Sigmoid colon (tissue), 7 donors: ENCODE measurements at places on chromosomes 5 and 9. TPM values are rescaled to one million over a fixed set of nuclear protein-coding genes. Genes with fewer than 3 reads are reported as not detected.
A peak's percentile ranks its signal among the peaks of the same experiment; 100 is the strongest.

GRCh38 chr9:127783111-127784008 is 2.5 kb upstream of the CDK9 start:
- no peaks in the 10 kb centered on the region for H3K4me1 ChIP-seq
- no peak overlapping the region for H3K27ac ChIP-seq
- DNase-seq, result peak; percentile 77
- H3K36me3 ChIP-seq, result peaks cover 12% of the 10 kb centered on the region
- no peaks in the 10 kb centered on the region for H3K27me3 ChIP-seq
- no peak overlapping the region for H3K4me3 ChIP-seq

GRCh38 chr5:53166183-53166495 is 56.6 kb upstream of the MOCS2 start:
- H3K4me3 ChIP-seq, result no peak overlapping the region
- peak overlapping the region; percentile 22 for H3K27ac ChIP-seq
- DNase-seq, result no peak
- H3K36me3 ChIP-seq, result no peaks in the 10 kb centered on the region

CCIN gene
- 0.95 TPM for total RNA-seq

PKD2L2 gene
- total RNA-seq, result not detected

FAM151B gene
- total RNA-seq, result 1.6 TPM

- H3K36me3 ChIP-seq, result no peaks in the 10 kb centered on the region
- no peak overlapping the region for H3K27ac ChIP-seq
Observed at GRCh38 chr9:88052321-88052965, 78.1 kb upstream of the CDK20 start.

EIF4E1B gene
- not detected for total RNA-seq

- no peak for DNase-seq
- no peak overlapping the region for H3K27ac ChIP-seq
- no peak overlapping the region for H3K4me3 ChIP-seq
Observed at GRCh38 chr9:99023231-99023630, 79.5 kb downstream of the COL15A1 start.

IL13 gene
- total RNA-seq, result not detected

C9 gene
- total RNA-seq, result not detected

IRX2 gene
- total RNA-seq, result not detected

- DNase-seq, result no peak
- H3K36me3 ChIP-seq, result no peaks in the 10 kb centered on the region
- H3K27ac ChIP-seq, result peak overlapping the region; percentile 79
- H3K4me3 ChIP-seq, result no peak overlapping the region
Observed at GRCh38 chr5:65128226-65128625, 353.5 kb downstream of the ADAMTS6 start.

IFNA13 gene
- not detected for total RNA-seq

- H3K4me1 ChIP-seq, result no peaks in the 10 kb centered on the region
- no peaks in the 10 kb centered on the region for H3K27me3 ChIP-seq
- no peak overlapping the region for H3K27ac ChIP-seq
- no peak overlapping the region for H3K4me3 ChIP-seq
- no peak for DNase-seq
Observed at GRCh38 chr5:108521841-108522506, 140.1 kb upstream of the FBXL17 start.

GRCh38 chr5:153744751-153745150 is 254.3 kb downstream of the GRIA1 start:
- no peaks in the 10 kb centered on the region for H3K27me3 ChIP-seq
- DNase-seq, result no peak
- no peak overlapping the region for H3K27ac ChIP-seq
- H3K4me1 ChIP-seq, result no peaks in the 10 kb centered on the region
- no peaks in the 10 kb centered on the region for H3K36me3 ChIP-seq
- no peak overlapping the region for H3K4me3 ChIP-seq

- no peaks in the 10 kb centered on the region for H3K36me3 ChIP-seq
- DNase-seq, result no peak
- H3K4me1 ChIP-seq, result no peaks in the 10 kb centered on the region
- H3K4me3 ChIP-seq, result no peak overlapping the region
- no peak overlapping the region for H3K27ac ChIP-seq
Observed at GRCh38 chr9:81871695-81872094, 56.5 kb upstream of the SPATA31D4 start.

DNA sequence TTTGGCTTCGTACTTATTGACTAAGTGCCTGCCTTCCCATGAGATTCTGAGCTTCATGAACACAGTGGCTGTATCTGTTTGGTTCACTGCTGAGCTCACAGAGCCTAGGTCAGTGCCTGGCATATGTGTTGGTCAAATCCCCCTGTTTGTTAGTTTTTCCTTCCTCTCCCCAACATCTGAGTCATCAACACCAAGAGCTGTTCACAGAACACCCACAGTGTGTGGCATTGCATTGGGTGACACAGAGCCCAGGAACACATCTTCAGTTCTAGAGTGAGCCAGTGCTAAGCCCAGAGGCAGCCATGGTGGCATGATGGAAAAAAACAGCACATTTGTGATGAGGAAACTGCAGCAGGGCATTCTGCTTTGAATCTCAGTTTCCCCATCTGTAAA is 294.6 kb downstream of the SEC61B start:
- no peaks in the 10 kb centered on the region for H3K4me1 ChIP-seq
- no peaks in the 10 kb centered on the region for H3K36me3 ChIP-seq

CATSPER3 gene
- 1.4 TPM for total RNA-seq

DNA sequence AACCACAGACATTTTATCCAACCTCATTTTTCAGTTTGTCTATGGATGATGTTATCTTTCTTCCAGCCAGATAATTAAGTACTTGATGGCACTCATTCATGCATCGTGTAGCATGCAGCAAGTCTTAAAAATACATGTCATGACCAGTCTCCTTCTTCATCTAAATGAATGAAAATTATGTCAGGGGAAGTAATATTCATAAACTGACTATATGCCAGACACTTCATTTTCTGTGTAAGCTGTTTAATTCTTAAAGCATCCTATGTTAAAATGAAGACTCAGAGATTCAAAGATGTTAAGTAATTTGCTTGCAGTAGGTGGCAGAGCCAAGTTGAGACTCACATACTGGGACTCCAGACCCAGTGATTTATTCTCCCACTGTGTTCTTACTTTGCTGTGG is 181.7 kb upstream of the CD180 start:
- no peak overlapping the region for H3K4me3 ChIP-seq
- H3K4me1 ChIP-seq, result no peaks in the 10 kb centered on the region
- H3K27me3 ChIP-seq, result no peaks in the 10 kb centered on the region
- H3K36me3 ChIP-seq, result no peaks in the 10 kb centered on the region
- no peak for DNase-seq

GRCh38 chr5:174175716-174176268 is 130.3 kb downstream of the NSG2 start:
- H3K36me3 ChIP-seq, result no peaks in the 10 kb centered on the region
- no peaks in the 10 kb centered on the region for H3K27me3 ChIP-seq
- H3K4me1 ChIP-seq, result no peaks in the 10 kb centered on the region

DNA sequence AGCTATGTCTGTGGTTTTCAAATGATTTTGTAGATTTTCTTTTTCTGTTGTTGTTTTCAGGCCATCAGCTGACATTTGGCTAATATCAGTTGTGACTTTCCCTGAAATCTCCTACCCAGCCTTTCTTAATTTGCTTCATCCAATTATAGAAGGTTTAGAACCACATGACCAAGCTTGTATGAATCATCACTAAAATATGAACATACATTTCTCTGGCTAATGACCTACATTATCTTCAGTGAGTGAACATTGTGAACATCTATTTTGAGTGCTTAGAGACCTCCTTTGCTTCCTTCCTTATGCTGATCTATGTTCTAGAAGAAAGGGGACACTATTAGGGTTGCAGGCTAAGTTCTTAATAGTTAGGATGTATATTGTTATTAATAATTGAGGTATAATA is 532.5 kb downstream of the RAB3C start:
- no peak for DNase-seq
- no peak overlapping the region for H3K27ac ChIP-seq

FGF1 gene
- total RNA-seq, result 5.4 TPM
